Neural crest cell (in vitro differentiated cells): ENCODE measurements at places on chromosomes 13 and 19.

DNA sequence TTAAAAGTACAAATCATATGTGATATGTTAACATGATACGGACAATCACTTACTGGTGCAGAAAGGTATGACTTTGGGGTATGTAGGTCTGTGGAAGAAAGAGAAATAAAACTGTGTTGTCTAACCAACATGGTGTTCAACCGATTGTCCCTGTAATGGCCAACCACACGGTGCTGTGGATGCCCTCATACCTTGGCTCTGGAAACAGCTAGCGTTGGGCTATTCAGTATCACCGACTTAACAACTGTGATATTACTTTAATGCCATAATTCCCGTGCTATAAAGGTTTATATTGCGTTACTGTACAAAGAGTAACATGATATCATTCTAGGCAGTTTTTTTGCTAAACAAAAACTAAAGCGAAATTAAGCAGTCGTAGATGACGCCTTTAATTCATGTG, 448.3 kb downstream of the EFNB2 start:
- DNase-seq, result no peak

DNA sequence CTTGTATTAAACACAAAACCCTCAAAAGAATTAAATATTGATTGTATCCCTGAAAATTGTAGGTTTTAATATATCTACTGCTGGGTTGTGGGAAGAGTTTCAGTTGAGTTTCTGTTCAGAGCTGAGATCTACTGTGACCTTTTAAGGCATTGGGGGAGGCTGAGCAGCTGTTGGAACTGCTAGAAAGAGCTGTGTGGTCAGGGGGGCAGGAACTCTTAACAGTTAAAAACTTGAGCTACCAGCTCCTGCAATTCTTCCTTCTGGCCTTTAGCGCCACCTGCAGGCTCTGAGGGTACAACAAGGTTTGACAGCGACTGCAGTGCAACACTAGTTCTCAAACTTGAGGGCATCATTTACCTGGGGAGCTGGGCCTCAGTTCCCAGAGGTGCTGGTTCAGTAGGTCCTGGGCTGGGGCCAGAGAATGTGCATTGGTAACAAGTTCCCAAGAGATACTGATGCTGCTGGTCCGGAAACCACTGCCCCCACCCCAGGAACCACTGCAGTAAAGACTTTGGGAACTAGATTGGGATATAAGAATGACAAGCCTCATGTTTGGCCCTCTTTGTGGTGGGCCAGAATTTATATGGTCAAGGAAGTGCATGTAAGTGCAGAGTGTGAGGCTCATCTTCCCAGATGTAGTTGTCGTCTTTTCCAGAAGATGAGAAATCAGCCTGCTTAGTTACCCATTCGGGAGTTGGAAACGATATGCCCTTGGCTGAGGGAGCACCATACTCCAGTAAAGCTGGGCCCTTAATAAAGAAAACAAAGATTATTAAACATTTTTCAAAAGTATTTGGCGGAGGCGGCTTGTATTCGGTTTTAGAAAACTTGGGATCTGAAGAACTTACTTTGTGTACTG, 2.6 kb downstream of the RNASEH2B start:
- peak; percentile 94 for DNase-seq

DNA sequence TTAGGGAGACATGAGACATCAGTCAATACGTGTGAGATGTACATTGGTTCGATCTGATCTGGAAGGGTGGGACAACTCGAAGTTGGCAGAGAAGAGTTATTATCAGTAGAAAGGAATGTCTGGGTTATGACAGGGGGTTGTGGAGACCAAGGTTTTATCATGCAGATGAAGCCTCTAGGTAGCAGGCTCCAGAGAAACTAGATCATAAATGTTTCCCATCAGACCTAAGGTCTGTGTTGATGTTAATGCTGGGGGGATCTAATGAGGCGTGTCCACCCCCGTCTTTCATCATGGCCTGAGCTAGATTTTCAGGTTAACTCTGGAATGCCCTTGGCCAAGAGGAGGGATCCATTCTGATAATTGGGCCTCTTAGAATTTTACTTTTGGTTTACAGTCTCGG, 187.0 kb upstream of the KL start:
- no peak for DNase-seq

GRCh38 chr13:110103534-110103933, 203.4 kb downstream of the COL4A1 start:
- no peak for DNase-seq

DNA sequence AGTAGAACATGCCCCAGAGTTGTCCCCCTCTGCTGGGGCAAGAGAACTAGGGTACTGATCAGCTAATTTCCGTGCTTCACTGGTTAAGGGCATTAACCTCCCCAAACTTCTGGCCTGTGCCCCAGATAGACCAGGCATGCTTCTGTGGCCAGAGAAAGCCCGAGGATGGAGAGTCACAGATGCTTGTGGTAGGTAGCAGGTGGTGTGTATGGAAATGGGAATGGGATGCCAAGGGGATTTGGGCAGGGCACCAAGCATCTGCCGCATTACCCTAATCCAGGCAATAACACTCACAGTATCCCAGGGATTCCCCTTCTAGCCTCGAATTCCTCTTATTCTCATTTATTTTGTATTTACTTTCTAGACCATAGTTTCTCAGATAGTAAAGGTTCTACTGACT, 124.8 kb upstream of the KLF12 start:
- DNase-seq, result no peak

DNA sequence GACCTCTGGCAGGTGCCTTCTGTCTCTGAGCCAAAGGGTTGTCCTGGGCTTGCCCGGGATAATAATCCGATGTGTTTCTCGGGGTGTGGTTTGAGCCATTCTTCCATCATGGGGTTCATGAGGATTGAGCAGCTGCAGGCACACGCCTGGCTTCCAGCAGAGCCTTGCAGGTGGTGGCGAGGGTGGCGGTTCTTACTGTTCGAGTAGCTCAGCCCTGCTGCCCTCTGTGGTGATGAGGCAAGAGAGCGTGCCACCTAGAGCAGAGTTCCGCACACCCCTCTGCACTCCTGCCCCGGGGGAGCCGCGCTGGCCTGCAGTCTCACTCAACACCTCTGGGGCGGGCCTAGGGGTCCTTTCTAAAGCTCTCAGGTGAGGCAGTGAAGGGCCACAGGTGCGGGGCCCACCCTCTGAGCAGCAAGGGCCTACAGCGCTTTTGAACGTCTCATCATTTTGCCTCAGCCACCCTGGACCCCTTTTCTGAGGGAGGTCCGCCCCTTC, 3.8 kb downstream of the SCN1B start:
- DNase-seq, result no peak

DNA sequence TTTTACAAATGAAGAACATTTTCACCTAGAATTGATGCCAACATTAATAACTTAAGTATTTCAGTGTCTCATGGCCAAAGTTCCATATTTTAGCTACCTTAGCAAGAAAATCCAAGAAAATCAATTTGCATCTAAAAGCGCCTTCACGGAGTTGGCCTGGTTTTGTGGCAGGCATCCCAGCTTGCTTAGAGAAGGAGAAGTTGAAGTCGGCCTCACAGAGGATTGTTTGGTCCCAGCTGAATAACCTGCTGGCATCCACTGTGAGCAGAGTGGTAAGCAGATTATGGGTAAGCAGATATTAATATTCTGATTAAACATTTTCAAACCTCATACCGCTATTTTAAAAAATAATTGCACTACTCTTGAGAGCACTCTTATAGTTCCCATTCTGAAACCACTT, 62.3 kb upstream of the STARD13 start:
- DNase-seq, result no peak

GRCh38 chr19:15433519-15434069, 14.8 kb upstream of the AKAP8L start:
- DNase-seq, result no peak

GRCh38 chr19:1291761-1292418, 6.2 kb downstream of the EFNA2 start:
- no peak for DNase-seq

DNA sequence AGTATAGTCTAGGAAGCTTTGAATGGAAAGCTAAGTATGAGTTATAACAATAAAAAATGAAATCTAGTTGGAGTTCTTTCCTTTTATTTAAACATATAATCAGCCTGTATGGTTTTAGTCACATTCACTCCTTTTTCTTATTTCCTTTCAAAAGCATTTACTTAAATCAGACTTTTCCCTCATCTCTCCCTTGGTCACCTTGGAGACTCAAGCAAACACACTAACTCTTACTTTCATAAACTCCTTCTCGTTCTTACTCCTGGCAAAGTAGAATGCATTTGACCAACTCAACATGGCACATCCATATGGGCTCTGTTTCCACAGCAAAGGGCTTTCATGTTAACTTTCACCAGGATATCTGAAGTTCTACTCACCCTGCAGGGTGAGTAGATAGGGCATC, 400.0 kb downstream of the LMO7 start:
- no peak for DNase-seq

GRCh38 chr19:4987256-4987655, 18.3 kb downstream of the KDM4B start:
- DNase-seq, result no peak

GRCh38 chr19:10260141-10260584, 8.1 kb downstream of the MRPL4 start:
- no peak for DNase-seq

DNA sequence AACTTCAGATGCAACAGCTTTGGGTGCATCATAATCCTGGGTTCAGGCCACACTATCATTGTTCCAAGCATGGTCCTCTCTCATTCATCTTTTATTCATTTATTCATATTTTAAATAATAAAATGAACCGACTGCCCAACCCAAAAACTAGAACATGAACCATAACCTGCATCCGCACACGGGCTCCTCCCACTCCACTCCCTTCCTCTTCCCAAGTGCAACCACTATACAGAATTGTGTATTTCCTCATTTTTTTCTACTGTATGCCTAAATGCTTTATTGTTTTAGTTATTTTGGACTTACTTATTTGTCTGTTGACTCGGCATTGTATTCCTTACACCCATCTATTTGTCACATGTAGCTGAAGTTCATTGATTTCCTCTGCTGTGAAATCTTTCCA, 30.7 kb upstream of the POMP start:
- DNase-seq, result no peak

- DNase-seq, result no peak
Measured at GRCh38 chr13:45333977-45334922, 6.7 kb downstream of the TPT1 start.

- DNase-seq, result no peak
Measured at GRCh38 chr13:29654843-29655547, 59.5 kb upstream of the SLC7A1 start.

GRCh38 chr13:25585000-25585399, 213.2 kb downstream of the ATP8A2 start:
- DNase-seq, result no peak

DNA sequence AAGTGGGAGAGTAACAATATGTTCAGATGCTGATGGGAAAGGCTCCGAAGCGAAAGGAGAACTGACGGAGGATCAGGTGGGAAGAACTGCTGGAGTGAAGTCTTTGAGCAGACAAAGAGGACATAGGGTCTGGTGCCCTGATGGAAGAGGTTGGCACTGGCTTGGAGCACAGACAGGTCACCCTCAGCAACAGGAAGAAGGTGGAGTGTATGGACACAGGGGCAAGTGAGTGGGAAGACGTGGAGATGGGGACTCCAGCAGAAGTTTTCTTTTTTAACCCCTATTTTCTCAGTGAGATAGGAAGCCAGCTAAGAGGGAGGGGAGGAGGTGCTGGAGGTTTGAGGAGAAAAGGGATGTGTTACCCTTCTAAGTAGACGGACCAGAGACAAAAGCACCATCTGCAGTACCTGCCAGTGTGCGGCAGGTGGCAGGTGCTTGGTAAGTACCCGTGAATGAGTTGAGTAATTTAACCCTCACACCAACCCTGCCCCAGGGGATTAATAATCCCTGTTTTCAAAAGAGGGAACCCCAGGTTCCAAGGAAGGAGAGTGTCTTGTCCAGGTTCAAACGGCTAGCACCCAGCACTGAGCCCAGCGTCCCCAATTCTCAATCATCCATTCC, 11.2 kb downstream of the HAS1 start:
- no peak for DNase-seq

DNA sequence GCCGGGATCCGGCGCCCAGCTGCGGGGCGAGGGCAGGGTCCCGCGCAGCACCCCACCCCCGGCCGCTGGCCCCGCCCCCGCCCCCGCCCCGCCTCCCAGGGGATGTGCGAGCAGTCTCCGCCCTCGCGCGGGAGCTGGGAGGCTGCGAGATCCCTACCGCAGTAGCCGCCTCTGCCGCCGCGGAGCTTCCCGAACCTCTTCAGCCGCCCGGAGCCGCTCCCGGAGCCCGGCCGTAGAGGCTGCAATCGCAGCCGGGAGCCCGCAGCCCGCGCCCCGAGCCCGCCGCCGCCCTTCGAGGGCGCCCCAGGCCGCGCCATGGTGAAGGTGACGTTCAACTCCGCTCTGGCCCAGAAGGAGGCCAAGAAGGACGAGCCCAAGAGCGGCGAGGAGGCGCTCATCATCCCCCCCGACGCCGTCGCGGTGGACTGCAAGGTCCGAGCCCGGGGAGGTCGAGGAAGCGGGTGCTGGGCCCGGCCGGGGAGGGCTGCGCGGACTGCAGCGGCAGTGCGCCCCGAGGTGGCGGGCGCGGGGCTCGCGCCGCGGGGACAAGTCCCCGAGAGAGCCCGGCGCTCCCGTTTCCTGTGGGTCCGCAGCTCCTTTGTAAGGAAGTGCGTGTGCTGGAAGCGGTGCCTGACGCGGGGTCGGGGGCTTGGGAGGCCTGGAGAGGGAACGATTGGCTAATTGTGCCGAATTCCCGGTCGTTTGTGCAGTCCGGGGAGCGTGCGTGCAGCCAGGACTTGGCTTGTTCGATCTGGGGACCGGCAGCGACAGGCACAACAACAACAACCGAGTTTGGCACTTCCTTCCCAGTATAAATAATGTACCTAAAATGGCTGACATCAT, at the start of gene ITM2B:
TSS of gene ITM2B (plus strand) at position 161 of the 843 bp plus-strand sequence. CDS start at position 316, 155 bp downstream.
- DNase-seq, result peak; percentile 60

DNA sequence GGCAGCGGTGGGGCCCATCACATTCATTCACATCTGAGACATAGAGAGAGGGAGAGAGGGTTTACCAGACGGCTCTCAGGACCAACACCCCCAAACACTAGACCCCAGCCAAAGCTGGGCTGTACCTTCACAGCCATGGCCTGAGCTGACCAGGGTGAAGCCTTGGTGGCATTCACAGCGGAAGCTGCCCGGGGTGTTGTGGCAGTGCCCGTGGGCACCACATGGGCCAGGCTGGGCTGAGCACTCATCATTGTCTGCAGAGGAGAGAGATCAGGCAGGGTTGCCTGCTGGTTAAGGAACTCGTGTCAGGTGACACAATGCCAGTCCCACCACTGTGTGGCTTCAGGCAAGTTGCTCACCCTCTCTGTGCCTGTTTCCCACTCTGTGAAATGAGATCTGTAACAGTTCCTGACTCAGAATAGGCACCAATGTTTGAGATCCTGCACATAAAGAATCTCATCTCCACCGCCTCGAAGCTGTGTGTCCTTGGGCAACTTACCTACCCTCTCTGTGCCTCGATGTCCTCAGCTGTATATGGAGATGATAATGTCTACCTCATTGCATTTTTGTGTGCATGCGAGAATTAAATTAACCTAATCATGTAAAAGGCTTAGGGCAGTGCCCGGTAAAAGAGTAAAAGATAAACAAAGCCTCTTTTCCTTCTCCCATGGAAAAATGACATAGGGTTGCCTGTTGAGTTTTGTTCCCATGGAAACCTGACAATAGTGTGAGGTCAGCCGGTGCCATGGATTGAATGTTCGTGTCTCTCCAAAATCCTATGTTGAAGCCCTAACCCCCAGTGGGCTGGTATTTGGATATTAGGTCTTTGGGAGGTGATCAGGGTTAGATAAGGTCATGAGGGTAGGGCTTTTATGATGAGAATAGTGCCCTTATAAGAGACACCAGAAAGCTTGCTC, 22.9 kb downstream of the CCL25 start:
- no peak for DNase-seq
